SK-MEL-5 (cell line): ENCODE measurements at places on chromosomes 16 and 17. TPM values are rescaled to one million over a fixed set of nuclear protein-coding genes. Genes with fewer than 3 reads are reported as not detected.

Gene NFATC3
- 13.8 and 16.6 TPM in 2 replicates for total RNA-seq

Gene NARF
- 49.9 and 55.4 TPM in 2 replicates for total RNA-seq

Gene GNPTG
- 102 and 110 TPM in 2 replicates for total RNA-seq

Gene ST6GALNAC2
- total RNA-seq: 77.4 and 96.3 TPM in 2 replicates

Gene KRTAP1-3
- not detected in 2 replicates for total RNA-seq

Gene OMG
- 0.50 and 0.61 TPM in 2 replicates for total RNA-seq

Gene TM4SF5
- total RNA-seq: not detected in 2 replicates

Gene IKZF3
- 0.08 and 0.35 TPM in 2 replicates for total RNA-seq

Gene AHSP
- total RNA-seq: not detected in 2 replicates

Gene CALB2
- total RNA-seq: 0.45 and 0.67 TPM in 2 replicates

Gene SARM1
- total RNA-seq: 4.1 and 5.1 TPM in 2 replicates

Gene AATK
- total RNA-seq: 6.9 and 9.3 TPM in 2 replicates

Gene WFDC1
- total RNA-seq: 714 and 808 TPM in 2 replicates

Gene CA5A
- not detected in 2 replicates for total RNA-seq
